ENCODE measurements at places on chromosomes 2 and 18. TPM values are rescaled to one million over a fixed set of nuclear protein-coding genes. Genes with fewer than 3 reads are reported as not detected.

The SIX2 gene
- 41.8 TPM for total RNA-seq

The MTCL1 gene
- 37.2 TPM for total RNA-seq

The KATNAL2 gene
- 5.9 TPM for total RNA-seq

The POMC gene
- 1.0 TPM for total RNA-seq

The KLHL14 gene
- total RNA-seq = not detected

The FBXO48 gene
- 1.3 TPM for total RNA-seq

Data from articular chondrocyte of knee joint (primary cell).